ENCODE measurements at places on chromosomes 3 and 15. TPM values are rescaled to one million over a fixed set of nuclear protein-coding genes. Genes with fewer than 3 reads are reported as not detected.

CGNL1 gene
- 20.9 TPM for total RNA-seq

NEK11 gene
- 3.0 TPM for total RNA-seq

PFKFB4 gene
- total RNA-seq = 6.6 TPM

TMED3 gene
- total RNA-seq = 148 TPM

CASR gene
- not detected for total RNA-seq

ZNF660 gene
- total RNA-seq = 0.63 TPM

DOCK3 gene
- under 0.01 TPM for total RNA-seq
